Activated naive CD4-positive, alpha-beta T cell treated with anti-CD3 and anti-CD28 coated beads for 36 hours (primary cell): ENCODE measurements at places on chromosomes 6 and 20.

DNA sequence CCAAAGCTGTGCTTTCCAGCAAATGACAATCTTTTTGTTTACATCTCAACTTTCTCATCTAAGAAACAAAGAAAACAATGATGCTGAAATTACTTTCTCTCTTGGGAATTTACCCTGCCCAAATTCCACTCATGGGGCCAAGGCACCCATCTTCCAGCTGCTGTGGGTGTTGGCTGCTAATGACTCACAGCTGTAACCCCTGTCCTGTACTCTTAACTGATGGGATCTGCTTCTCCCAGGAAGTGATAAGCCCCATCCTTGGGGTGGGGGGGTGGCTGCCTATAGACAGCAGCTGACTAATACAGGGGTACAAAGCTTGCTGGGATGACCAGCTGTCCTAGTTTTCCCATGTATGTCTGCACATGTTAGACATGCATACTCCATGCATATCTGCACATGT, 938.6 kb downstream of the C6orf118 start:
- DNase-seq, result no peak

- no peak for DNase-seq
These were observed 49.4 kb downstream of the TRAM2 start for GRCh38 chr6:52527436-52527835.

DNA sequence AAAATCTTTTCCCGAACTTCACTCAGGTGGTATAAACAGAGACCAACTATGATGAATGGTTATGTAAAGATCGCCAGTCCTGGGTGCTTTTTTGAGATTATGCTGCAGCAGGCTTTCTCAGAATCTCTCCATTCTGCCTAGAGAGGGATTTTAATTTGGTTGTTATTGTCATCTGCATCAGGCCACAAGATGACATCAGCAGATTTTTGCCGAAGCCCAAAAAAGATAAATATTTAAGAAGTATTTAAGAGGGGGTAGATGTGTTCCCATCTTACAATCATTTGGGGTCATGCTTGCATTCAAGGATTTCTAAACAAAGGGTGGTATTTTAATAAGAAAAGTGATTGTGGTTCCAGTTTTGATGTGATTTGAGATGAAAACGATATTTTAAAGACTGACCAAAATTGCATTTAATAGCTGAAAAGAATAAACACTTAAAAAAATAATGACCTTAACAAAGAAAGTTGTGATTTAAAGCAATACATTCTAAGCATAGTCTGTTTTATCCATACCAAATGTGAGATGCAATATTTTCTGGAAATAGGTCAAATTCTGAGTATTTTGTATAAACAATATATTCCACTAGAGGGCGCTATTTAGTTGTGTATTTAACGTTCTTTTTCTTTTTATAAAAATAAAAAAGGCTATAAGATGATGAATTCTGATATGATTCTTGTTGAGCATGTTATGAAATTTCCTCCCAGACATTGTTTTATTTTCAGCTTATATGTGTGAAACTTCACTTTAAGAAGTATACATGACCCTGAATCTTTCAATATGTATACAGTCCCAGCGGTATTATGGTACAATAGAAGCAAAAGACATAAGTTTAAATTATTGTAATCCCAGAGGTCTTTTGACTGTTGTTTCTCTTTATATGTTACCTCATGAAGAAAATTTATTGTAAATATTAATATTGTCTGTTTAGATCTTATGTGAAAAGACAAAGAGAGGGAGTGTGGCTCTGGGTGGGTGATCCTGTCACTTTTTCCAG, 51.0 kb upstream of the ZFP64 start:
- no peak for DNase-seq

DNA sequence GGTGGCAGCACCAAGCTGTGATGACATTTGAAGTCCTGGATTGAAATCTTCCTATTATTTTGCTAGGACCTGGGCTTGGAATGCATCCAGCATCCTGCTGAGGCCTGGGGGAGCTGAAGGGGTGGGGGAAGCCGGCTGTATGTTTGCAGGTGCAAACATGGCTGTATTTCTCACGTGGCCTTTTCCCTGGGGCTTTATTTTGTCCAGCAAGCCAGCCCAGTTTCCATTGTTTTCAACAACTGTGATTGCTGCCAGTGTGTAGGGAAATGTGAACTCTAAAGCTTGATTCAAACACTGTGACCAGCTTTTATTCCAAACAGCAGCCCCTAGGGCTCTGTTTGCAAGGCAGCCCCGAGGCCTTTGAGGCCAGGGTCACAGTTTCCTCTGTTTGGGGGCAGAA, 683.0 kb downstream of the DHX35 start:
- DNase-seq, result no peak

- DNase-seq, result no peak
These were observed 6.4 kb downstream of the CD2AP start for GRCh38 chr6:47483853-47484546.

DNA sequence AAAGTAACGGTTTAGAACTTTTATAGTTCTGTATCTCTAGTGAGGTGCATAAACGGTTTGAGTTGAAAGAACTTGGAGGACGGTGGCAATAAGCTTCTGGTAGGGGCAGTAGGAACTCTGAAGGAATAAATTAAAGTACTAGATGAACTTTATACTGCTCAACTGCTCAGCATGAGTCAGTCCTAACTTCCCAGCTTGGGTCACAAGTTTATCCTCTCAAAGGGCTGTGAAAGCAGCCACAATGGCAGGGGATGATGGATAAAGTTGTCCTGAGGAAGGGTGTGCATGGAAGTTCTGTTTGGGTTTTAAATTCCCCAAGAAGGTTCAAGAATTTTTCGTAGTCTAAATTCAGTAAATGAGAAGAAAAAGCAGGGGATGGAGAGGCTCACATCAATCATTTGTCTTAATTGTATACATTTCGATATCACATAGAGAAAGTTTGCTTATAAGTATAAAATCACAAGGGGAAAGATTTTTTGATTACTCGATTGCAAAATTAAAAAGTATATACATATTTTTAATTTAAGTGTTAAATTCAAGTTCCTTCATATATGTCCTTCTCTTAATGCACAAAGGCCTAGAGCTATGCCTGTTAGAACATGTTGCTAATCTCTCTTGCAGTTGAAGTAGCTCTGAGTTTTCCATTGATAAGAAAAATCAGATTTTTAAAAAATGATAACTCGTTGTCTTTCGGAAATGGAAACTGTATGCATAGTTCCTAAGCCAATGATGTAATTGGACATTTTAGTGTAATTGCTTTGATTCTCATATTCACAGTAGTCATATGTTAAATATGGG, 55.3 kb upstream of the JAG1 start:
- DNase-seq, result no peak

DNA sequence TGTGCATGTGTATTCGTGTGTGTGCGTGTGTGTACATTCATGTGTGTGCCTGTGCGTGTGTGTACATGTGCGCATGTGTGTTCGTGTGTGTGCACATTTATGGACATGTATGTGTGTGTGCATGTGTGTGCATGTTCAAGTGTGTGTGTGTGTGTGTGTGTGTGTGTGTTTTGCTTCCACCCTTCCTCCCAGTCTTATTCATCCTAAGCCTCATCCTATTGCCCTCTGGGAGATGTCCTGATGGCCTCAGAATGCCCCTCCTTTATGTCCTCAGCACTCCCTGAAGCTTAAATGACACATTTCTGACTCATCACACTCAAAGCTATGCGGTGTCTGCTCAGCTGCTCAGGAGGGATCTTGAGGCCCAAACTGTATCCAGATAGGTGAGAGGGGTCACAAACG, 76.6 kb upstream of the CCDC167 start:
- no peak for DNase-seq

DNA sequence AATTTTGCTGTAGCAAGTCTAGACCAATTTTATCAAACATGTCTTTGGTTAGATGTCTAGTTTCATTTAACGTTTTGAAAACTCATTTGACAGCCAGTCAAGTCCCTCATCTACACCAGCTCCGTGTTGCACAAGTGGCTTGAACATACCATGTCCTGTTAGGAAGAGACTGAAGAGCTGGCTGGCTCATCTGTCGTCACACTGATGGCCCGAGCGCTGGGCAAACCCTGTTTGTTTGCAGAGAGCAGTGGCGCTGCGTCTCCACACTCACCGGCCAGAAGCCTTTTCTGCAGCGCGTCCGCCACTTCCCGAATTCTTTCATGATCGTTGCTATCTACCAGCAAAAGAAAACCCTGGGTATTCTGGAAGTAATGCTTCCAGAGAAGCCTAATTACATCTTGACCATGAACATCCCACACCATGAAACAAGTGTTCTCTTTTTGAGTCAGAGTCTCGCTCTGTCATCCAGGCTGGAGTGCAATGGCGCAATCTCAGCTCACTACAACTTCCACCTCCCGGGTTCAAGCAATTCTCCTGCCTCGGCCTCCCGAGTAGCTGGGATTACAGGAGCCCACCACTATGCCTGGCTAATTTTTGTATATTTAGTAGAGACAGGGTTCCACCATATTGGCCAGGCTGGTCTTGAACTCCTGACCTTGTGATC, 10.7 kb upstream of the TCFL5 start:
- DNase-seq, result no peak

DNA sequence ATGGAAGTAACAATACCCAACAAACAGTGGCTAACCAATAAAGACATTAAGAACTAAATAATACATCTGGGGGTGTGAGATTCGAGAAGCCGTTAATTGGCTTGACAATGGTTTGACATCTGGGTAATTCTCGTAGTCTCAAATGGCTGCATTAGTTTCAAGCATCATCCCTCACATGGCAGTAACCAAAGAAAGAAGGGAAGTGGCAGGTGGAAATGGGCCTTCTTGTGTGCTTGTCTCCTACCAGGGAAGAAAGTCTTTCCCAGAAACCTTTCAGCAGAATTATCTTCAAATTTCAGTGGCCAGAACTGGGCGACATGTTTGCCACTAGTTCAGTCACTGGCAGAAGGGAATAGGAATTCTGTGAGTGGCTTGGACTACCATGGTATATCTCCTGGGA, 10.4 kb downstream of the STK4 start:
- no peak for DNase-seq

DNA sequence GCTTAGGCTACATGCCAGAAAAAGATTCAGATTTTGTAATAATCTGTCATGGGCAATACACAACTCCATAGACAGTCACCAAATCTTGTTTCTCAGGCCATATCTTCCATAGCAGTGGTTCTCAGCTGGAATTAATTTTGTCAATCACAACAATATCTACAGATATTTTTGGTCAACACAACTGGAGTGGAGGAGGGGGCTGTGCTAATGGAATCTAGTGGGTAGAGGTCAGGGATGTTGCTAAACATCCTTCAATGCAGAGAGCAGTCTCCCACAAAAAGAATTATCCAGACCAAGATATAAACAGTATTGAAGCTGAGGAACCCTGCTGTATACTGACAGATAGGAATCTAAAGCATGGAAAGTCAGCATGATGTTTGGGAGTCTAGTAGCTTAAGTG, 174.6 kb downstream of the UBE3D start:
- DNase-seq, result no peak

GRCh38 chr6:116666869-116667268, 1.7 kb downstream of the ZUP1 start:
- no peak for DNase-seq

GRCh38 chr6:111661541-111662061, 55.9 kb upstream of the TRAF3IP2 start:
- no peak for DNase-seq

GRCh38 chr20:28562510-28562898, 2695.0 kb upstream of the DEFB115 start:
- DNase-seq, result no peak

DNA sequence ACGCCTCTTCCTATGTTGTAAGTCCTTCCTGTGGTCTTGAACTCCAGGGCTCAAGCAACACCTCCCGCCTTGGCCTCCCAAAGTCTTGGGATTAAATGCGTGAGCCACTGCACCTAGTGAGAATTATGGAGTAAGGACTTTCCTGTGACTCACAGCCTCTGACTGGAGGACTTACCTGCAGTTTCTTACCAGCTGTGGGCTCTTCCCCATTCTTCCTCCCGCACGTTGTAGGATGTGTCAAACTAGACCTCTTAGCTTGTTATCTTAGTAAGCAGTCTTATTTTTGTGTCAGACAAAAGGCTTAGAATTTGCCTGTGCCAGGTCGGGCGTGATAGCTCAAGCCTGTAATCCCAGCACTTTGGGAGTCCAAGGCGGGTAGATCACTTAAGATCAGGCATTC, 30.9 kb downstream of the BAK1 start:
- DNase-seq, result no peak

- no peak for DNase-seq
These were observed 707 bp upstream of the TOP1 start for GRCh38 chr20:41027872-41028358.

DNA sequence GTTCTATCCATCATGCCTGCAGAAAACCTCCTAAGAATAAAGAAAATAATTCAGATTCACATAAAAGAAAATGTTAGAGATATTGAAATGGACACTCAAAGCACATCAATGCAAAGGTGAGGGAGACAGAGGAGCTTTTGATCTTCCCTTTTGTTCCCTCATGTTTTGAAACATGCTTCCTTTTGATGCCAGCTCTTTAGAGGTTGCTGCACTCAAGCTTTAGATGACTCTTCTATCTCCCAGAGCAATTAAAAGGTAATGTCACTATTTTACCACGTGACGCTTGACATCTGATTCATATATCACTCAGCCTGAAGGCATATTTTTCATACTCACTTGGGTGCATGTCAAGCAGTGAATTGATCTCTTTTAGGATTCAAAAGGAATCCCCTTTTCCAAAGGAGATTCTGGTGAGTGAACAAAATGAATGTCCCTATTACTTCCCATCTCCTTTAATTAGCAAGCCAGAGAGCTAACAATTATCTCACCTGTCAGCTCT, 1026.7 kb downstream of the KIF16B start:
- no peak for DNase-seq

DNA sequence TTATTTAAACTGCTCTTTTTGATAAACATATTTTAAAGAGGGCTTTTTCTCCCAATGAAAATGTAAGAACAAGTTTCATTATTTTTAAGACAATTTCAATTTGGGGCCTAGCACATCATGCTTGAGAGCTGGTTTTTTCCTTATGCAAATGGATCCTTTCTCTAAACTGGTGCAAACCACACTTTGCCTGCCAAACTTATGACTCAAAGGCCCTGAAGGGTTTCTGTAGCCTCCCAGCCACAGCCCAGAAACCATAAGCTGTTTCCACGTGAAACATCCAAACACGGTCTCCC, 451 bp upstream of the HSF2 start:
- no peak for DNase-seq

DNA sequence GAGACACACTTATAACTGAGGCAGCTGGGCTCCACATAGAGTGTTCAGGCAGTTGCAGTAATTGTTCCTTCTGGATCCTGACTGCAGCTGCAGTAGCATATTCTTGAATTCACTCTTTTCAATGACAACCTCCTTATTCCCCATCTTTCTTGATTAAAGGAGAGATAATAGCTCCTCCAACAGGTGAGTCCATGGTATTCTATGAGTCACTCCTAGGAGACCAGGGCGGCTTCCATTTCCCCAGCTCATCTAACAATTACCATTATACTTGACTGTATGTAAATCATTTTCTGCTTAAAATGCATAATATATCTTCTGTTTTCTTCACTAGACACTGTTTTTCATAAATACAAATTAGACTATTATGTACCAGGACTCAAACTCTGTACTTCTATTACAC, 62.4 kb downstream of the TENT5A start:
- no peak for DNase-seq

GRCh38 chr6:152091851-152092341, 284.4 kb downstream of the ESR1 start:
- no peak for DNase-seq

GRCh38 chr6:8589941-8590729, 154.8 kb upstream of the SLC35B3 start:
- DNase-seq, result no peak
